ENCODE measurements at places on chromosomes 2 and 18.

GRCh38 chr2:18238209-18238608, 322.2 kb downstream of the RDH14 start:
- no peak for DNase-seq

DNA sequence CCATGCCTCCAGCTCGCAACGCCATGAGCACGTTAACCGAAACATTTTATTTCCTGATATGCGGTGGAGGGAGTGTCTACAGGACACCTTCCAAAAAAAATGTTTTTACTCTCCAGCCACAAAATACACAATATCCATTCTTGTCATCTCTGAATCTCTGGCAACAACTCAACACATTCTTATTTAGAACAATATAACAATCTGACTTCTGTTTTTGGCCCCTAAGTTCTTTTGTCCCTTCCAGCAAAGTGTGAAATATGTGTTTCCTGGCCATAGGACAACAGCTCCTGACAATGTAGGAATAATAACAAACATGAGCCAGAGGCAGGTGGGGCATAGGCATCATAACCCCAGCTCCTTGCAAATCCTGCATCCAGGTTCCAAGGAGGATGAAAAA, 163.0 kb downstream of the DDX1 start:
- DNase-seq: no peak

GRCh38 chr2:48755473-48755872, at the start of gene LHCGR:
TSS of gene LHCGR (minus strand) at chr2:48755724. CDS start at chr2:48755671, 53 bp downstream.
- peak; percentile 7 for DNase-seq

DNA sequence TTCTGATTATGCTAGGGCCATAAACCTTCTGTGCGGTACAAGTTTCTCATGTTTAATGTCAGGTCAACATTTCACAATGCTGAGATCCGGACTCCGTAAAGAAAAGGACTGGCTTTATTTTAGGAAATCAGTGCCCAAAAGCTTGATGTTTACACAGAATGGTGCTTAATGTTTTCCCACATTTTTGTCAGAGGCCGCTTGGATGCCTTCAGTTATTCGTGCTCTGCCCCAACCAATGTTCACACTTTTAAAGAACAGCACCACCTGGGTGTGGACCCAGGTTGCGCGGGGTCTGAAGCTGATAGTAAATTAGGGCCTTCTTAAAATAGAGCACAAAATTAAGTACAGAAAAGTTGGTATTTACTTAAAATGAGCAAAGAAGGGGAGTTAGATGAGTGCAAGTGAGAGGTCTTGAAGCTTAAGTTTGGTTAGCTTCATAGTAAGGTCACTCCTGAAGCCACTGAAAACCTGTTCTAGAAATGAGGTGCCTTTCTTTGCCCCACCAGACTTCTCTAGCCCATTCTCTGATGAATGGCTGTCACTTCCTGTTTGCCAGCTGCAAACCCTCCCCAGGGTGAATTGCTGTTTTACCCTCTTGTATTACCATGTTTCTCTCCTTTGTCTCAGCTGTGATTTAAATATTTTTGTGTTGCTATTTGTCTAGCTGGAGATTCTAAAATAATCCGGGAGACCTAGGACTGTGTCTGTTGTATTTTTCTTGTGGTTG, 20.5 kb downstream of the SLC3A1 start:
- DNase-seq: no peak

DNA sequence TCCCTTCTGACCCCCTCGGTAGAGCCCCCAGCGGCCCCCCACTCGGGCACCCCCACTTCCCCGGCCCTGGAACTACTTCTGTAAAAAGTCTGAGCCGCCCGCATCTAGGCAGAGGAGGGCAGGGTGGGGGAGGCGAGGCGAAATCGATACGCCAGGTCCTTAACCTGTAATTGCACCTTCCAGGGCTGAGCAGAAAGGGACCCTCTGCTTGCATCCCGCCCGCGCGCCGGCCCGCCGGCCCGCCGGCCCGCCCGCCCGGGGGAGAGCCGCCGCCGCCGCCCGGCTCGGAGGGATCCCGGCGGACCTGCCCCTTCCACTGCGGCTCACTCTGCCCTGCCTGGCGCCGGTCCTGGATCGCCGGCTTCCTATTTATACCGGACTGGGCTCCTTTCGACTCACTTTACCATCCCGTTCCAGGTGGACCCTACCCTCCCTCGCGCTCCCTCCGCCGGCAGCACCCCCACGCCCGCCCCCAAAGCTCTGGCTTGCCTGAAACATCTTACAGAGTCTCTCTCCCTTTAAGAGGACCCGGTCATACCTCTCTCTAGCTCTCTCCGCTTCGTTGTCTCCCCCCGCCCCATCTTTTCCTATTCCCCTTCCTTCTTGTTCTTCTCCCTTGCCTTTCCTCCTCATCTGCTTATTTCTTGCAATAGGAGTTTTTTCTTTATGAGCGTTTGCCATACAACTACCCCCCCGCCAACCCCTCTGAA, 797 bp downstream of the KLHL14 start:
- no peak for DNase-seq

- DNase-seq: no peak
Measured at GRCh38 chr18:78612318-78612717, 367.3 kb upstream of the SALL3 start.

- no peak for DNase-seq
Measured at GRCh38 chr2:144774809-144775208, 254.9 kb upstream of the ZEB2 start.

DNA sequence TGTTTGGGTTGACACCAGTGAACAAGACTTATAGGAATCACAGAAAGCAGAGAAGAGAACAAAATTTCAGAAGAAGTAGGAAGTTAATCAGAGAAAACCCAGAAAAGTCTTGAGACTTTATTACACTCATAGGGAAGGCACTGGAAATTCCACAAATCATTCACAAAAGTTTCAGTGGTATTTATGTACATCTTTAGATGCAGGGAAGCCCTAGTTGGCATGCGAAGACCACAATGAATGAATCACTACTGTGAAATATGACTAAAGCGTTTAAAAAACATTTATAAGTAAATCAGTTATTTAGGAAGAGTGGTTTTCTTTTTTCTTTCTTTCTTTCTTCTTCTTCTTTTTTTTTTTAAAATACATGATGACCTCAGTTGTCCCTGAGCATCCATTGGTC, 105.1 kb downstream of the NUP35 start:
- DNase-seq: peak; percentile 74

- DNase-seq: no peak
Measured at GRCh38 chr2:23565814-23566213, 180.8 kb downstream of the KLHL29 start.

DNA sequence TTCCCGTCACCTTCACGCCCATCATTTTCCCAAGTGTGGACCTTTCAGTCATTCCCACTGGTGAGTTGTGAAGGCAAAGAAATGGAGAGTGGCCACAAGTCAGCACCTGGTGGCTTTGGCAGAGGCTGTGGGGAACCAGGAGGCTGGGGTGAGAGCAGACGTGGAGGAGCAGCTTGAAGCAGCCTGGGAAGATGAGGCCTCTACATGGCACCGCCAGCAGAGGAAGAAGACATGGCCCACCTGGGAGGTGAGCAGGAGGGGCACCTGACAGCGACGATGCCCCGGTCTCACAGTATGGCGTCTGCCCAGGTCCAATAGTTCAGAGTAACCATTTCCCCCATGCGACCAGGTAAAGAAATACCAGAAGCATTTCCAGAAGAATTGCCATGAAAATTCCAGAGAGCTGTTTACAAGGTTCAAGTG, 69.0 kb downstream of the TPO start:
- no peak for DNase-seq

DNA sequence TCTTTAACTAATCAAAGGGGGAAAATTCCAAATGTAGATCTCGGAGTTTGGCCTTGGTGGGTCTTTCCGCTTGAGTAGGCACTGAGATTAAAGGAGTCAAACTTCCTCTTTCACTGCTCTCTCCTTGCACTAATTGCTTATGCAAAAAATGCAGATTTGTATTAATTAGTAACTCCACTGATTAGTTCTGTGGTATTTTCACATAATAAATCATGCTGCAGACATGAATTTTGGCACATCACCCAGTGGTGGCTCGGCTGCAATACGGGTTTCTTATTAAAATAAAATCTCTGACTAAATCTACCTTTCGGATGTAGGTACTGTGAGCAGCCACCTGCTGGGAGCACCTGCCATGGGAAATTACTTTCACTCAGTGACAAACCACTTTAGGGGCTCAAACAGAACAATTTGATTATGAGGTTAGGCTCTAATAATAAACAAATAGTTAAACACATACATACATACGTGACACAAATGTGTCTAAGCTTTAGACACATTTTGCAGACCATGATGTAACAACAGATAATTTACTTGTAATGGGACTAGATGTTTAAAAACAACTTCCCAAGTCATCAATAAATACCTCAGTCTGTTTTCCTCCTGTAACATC, 6.4 kb upstream of the NEUROD1 start:
- no peak for DNase-seq

GRCh38 chr2:213551526-213551925, 267.3 kb downstream of the SPAG16 start:
- no peak for DNase-seq

- peak; percentile 28 for DNase-seq
Measured at GRCh38 chr2:143584936-143585335, 455.7 kb downstream of the ARHGAP15 start.

All from fibroblast of skin of right biceps (primary cell).